ENCODE measurements at places on chromosomes 2 and 18.

DNA sequence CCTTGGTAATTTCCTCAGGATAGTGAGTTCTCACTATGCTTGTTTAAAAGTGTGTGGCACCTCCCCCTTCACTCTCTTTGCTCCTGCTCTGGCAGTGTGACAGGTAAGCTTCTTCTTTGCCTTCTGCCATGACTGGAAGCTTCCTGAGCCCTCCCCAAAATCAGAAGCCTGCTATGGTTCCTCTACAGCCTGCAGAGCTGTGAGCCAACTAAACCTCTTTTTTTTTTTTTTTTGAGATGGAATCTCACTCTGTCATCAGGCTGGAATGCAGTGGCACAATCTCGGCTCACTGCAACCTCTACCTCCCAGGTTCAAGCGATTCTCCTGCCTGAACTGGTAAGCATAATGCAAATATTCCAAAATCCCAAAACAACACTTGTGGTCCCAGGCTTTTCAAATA is 80.0 kb downstream of the SOWAHC start:
- peak; percentile 42 for DNase-seq

DNA sequence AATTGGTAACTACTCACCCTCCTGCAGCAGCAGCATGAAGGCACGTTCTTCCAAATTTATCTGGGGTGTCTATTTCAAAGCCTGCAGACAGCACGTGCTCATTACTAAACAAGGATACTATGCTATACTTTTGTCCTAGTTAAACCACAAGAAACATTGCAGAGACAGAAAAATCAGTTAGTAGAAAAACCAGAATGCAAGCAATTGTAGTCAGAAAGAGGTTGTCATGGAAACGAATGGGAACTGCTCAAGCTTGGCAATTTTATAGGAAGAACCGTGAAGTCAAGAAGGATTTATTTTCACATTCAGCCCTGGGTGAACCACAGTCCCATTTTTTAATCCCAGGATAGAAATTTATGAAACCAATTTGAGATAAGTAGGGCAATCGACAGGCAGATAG is 162.2 kb upstream of the PGAP1 start:
- peak; percentile 68 for DNase-seq

GRCh38 chr2:205758051-205758450 is 75.8 kb downstream of the NRP2 start:
- DNase-seq: peak; percentile 89

GRCh38 chr18:34322365-34323289 is 97.9 kb upstream of the NOL4 start:
- DNase-seq: peak; percentile 61

- no peak for DNase-seq
Measured at GRCh38 chr2:95349568-95350322, 52.6 kb downstream of the KCNIP3 start.

GRCh38 chr18:13379930-13380690 is 161.6 kb downstream of the LDLRAD4 start:
- DNase-seq: no peak
